ENCODE measurements at places on chromosomes 12 and 14.
A peak's percentile ranks its signal among the peaks of the same experiment; 100 is the strongest.

DNA sequence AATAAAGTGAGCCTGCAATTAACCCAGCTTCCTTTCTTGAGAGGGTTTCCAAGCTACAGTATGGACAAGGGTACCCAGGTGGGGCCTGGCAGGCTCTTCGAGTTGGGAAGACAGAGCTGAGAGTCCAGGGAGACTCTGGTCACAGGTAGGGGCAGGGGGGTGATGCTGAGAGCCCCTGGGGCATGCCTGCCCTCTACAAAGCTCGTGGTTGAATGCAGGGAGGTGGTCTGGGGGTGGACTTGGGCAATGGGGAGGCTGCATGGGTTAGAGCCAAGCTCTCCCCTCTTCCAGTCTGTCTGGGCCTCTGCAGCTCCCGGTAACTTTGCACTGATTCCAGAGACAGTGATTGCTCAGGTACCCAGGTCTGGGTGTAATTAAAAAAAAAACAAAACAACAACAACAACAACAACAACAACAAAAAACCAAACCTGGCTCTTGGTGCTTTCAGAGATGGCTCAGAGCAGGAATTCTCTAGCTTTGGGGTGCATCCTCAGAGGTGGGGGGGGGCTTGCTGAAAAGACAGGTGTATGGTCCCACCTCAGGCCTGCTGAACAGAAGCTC is 30.8 kb upstream of the PPP2R5C start:
- DNase-seq: no peak

- no peak for DNase-seq
These were observed 33.1 kb downstream of the PHLDA1 start for GRCh38 chr12:75998292-75999063.

DNA sequence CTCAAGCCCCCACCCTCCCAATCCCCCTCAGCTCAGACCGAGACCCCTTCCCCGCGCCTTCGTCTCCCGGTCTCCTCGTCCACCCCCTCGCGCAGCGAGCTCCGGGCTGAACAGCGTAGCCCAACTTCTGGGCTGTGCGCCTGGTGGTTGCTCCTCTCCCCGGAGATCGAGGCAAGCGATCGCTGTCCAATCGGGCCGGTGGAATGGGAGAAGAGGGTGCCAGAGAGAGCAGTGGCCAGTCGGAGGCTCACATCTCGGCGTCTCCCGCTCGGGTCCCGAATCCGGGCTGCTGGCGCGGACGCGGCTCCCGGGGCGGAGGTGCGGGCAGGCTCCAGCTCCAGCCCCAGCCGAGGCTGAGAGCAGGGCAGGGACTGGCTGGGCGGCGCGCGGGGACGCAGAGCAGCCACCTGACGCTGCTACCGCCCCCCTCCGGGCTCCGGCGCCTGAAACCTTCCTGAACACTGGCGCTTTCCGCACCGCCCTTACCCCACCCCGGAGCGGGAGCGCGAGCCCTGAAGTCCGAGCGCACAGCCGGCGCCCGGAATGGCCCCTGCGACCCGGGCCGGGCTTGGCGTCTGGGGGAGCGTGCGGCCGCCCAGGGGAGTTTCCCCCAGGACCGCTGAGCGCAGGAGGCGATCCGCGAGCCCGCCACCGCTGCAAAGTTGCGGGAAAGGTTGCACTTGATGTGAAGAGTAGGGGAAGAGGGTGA is 508 bp upstream of the KCNH5 start:
- DNase-seq: no peak

DNA sequence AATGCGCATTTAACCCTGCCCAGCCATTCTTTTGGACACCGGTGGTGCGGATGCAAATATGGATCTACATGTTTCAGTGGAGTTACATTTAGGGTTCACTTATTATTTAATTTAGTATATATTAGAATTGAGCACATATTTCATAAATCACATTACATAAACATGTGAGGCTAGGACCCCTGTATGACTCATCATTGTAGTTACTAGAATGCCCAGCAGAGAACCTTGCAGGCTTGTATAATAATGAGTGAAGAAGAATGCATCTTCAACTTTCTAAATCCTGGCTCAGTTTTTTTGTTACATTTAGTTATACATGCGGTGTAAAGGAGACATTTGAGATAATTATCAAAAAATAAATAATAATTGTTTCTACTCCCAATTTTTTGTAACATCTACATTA is 369.0 kb downstream of the ATP23 start:
- DNase-seq: no peak

GRCh38 chr12:58916921-58917511 is 3.3 kb downstream of the LRIG3 start:
- peak; percentile 46 for DNase-seq

DNA sequence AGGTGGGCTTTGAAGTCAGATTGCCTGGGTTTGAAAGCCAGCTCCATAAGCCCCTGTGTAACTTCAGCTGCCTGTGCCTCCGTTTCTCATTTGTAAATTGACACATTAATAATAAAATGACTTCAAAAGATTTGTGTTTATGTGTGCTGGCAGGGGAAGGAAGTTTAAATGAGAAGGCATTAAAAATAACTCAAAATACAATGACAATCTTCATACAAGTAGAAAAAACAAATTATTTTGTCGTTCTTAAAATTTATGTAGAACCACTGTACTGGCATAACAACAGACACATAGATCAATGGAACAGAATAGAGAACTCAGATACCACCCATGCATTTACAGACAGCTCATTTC is 83.0 kb downstream of the PPM1A start:
- DNase-seq: no peak

- peak; percentile 67 for DNase-seq
These were observed 1.7 kb upstream of the FLRT2 start for GRCh38 chr14:85528080-85528896.

- DNase-seq: no peak
These were observed 59.4 kb downstream of the TSPAN11 start for GRCh38 chr12:30985814-30986452.

- DNase-seq: no peak
These were observed 25.9 kb downstream of the TRIM9 start for GRCh38 chr14:51069055-51069454.

DNA sequence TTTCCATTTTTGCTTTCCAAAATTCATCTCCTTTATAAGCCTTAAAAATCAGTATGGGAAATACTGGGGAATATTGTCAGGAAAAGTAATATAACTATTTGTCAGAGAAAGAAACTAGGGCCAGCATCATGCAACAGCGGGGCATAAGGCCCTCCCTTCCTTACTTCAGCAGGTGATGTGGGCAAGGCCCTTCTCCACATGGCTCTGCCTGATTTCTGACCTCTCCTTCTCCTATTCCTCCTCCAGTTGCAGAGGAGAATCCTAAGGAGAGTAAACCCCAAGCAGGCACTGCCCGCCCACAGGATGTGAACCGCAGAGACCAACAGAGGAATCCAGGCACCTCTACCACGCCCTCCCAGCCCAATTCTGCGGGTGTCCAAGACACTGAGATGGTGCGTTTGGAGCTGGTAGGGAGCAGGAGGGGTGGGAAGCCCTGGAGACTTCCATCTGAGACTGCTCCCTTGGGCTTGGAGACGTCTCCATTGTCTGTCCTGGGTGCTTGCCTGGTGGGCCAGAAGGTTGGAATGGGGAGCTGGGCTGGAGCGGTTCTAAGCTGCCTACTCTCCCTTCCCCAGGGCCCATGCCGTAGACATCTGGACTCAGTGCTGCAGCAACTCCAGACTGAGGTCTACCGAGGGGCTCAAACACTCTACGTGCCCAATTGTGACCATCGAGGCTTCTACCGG is 2.7 kb upstream of the SOAT2 start:
- DNase-seq: no peak

GRCh38 chr12:3092764-3093163 is 15.6 kb downstream of the TSPAN9 start:
- DNase-seq: no peak

DNA sequence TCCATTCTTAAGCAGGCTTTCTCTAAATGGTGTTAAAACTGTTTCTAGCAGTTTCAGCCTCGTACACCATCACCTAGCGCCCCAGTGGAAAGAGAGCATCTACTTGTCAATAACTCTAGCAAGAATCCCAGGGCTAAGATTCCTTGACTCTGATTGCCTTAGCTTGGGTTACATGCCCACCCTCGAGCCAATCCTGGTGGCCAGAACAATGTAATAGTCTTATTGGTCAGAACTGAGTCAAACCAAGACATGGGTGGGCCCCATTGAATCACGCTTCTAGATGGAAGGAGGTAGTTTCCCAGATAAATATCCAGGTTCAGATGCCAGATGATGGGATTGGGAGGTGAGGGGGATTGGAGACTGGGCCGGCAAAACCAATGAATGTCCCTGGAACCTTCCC is 55.9 kb upstream of the MED13L start:
- DNase-seq: no peak

- no peak for DNase-seq
These were observed 792.3 kb upstream of the NOVA1 start for GRCh38 chr14:27390155-27390554.

DNA sequence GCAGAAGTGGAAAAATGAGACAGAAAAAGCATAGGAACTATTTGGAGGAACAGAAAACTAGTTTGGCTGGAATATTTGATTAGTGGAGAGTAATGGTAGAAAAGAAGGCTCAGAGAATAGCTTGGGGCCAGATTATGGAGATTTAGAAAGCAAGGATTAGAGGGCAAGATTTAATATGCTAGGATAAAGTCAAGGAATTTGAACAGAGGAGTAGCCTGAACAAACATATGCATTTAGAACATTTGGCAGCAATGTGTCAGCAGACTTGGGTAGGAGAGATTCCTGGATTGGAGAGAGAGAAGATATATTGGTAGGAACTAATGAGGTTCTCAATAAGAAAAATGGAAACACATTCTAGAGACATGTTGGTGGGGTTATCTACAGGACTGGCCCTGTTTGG is 229.2 kb upstream of the PKP2 start:
- DNase-seq: no peak

DNA sequence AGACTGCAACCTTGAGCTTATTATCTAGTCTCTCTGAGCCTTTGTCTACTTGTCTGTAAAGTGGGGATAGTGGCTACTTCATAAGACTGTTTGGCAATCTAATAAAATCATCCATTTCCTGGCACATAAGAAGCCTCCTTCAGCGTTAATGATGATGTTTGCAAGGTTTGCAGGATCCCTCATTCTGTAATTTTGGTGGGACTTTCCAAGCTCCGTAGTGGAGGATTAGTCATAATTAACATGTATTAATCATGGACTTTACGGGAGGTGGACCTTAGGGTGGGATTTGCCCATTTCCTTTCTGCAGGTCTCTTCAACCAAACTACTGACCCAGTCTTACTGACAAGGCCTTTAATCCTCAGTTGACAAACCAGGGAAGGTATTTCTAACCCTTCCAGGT is 66.2 kb downstream of the NTF3 start:
- no peak for DNase-seq

DNA sequence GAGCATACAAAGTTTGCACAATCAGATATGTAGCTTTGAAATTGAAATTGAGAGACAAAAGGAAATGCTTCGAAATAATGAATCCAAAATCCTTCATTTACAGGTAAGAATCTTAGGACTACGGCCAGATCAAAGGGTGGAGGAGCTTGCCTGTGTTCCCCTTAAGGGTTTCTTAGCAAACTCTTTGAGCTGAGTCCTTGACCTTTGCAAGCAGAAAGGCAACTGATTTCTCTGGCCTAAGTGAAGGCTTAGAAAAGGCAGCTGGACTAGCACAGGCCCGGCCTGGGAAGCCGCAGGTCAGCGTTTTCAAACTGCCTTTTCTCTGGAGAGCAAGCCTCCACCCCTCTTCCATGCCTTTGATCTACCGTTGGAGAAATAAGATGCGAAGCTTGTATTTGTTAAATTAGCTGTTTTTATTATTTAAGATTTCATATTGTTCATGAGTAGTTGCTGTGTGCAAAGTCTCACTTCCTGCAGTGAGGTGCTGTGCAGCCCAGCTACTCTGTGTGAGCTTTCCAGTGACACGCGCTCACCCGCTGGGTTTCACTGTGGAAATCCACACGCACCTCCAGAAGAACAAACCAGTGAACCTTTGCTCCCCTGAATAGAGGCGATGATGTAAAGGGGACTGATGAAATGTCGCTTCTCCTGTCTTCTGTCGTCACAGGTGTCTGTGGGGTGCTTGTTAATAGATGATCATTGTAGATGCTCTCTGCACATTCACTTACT is 25.0 kb upstream of the AMN start:
- no peak for DNase-seq

DNA sequence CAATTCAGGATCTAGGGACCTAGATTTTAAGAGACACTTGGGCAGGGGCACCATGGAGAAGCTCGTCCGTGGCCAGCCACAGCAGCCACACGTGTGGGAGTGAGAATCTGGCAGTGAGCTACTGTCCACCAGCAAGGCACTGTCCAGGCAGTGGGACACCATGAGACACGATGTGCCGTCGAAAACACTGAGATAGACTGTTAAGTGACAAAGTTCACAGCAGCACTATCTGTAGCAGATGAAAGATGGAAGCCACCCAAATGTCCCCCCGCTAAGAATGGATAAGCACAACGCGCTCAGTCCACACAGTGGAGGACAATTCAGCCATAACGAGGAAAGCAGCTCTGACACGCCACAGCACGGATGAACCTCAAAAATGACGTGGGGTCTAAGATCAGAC is 19.7 kb downstream of the RILPL1 start:
- no peak for DNase-seq

DNA sequence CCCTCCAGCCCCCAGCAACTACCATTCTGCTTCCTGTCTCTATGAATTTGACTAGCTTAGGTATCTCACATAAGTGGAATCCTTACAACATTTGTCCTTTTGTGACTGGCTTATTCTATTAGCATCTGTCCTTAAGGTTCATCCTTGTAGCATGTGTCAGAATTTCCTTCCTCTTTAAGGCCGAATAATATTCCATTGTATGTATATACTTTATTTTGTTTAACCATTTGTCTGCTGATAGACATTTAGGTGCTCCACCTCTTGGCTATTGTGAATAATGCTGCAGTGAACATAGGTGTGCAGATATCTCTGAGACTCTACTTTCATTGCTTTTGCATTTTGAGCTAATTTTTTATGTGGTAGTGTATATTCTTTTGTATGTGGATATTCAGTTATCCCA is 75.7 kb downstream of the SPATS2 start:
- DNase-seq: no peak

DNA sequence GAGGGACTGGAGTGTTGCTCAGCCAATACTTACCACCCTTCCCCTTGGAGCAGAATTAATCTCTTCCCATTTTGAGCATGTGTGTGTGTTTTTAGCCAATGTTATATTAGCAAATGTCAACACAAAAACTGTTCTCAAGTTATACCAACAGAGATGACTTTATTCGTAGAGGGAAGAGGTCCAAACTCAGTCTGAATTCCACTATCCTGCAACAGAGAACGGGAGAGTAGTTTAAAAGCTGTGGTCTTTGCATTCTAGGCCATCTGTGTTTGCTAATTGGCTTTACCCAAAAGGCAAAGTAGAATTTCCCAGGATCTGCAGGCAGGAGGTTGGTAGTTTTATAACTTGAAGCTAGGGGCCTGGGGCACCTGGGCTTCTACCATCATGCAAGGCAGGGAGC is 847.9 kb upstream of the TMEM132C start:
- no peak for DNase-seq

- no peak for DNase-seq
These were observed 672 bp upstream of the ESR2 start for GRCh38 chr14:64294672-64295413.

DNA sequence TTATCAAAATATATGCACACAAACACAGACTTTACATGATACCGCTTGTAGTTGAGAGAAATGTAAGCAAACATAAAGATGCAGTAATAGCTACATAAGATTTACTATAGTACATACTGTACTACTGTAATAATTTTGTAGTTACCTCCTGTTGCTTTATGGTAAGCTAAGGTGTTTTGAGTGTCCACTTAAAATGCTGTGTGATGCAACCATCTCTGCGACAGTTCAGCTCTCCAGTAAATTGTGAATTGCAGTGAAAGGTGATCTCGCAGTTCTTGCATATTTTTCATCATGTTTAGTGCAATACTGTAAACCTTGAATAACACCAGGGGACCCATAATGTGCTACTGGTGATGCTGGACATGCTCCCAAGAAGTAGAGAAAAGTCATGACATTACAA is 21.6 kb downstream of the ZC3H14 start:
- DNase-seq: no peak

All from GM04504 (cell line).